GM23338 (cell line): ENCODE measurements at places on chromosomes 3 and 15. TPM values are rescaled to one million over a fixed set of nuclear protein-coding genes. Genes with fewer than 3 reads are reported as not detected.

The TMEM87A gene
- total RNA-seq = 38.8 and 43.5 TPM in 2 replicates

The RPL15 gene
- 2,713 and 2,868 TPM in 2 replicates for total RNA-seq

DNA sequence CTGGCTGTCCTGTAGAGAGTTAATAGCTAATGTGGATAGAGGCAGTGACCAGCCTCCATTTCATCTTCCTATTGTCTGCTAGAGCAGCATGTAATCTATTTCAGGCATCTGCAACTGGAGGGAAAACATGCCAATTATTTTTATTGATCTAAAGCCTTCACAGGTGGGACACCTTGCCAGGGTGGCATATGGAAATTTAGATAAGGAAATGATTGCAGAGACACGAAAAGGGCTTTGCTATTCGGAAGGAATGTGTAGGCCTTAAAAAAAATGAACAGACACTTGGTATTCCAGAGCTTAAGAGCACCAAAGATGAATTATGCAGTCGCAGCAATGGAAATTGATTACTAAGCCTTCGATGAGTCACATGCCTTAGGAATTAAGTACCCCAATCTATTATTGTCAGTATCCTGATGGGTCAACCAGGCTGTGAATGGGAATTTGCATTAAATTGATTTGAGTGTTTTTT lies 454.7 kb downstream of the SQOR start:
- no peak for DNase-seq
- no peaks in the 10 kb centered on the region for H3K4me1 ChIP-seq
- no peaks in the 10 kb centered on the region for H3K27me3 ChIP-seq
- no peaks in the 10 kb centered on the region for H3K36me3 ChIP-seq

GRCh38 chr3:144499001-144499930 lies 527.6 kb downstream of the DIPK2A start:
- no peaks in the 10 kb centered on the region for H3K36me3 ChIP-seq
- no peak overlapping the region for H3K4me3 ChIP-seq
- H3K4me1 ChIP-seq = no peaks in the 10 kb centered on the region
- H3K27me3 ChIP-seq = no peaks in the 10 kb centered on the region
- DNase-seq = no peak

The CCR9 gene
- not detected in 2 replicates for total RNA-seq

GRCh38 chr3:43870120-43870519 lies 179.4 kb downstream of the ABHD5 start:
- H3K27me3 ChIP-seq = no peaks in the 10 kb centered on the region
- H3K4me1 ChIP-seq = peaks cover 12% of the 10 kb centered on the region
- H3K36me3 ChIP-seq = no peaks in the 10 kb centered on the region
- DNase-seq = no peak
- H3K4me3 ChIP-seq = no peak overlapping the region

GRCh38 chr3:41629986-41630385 lies 331.9 kb downstream of the ULK4 start:
- no peak overlapping the region for H3K4me3 ChIP-seq
- H3K4me1 ChIP-seq = peaks cover 6% of the 10 kb centered on the region
- H3K27me3 ChIP-seq = no peaks in the 10 kb centered on the region
- H3K36me3 ChIP-seq = no peaks in the 10 kb centered on the region
- no peak for DNase-seq

DNA sequence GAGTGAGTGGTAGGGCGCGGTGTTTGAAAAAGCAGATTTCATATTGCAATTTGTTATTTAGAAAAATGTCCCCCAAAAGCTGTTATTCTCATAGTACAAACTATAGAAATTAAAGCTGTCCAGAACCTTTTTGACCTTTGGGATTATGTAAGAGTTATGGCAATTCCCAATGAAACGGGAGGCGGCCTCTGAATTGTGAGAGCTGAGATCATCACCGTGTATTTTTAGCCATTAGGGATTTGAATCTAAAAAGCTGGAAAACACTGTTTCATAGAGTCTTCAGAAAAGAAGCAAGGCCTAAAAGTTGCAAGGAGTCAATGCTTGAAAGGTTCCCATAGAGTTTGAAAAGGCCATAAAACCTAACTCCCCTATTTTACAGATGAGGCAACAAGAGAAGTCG lies 38.6 kb upstream of the SLC25A26 start:
- no peaks in the 10 kb centered on the region for H3K27me3 ChIP-seq
- no peak overlapping the region for H3K27ac ChIP-seq
- no peaks in the 10 kb centered on the region for H3K36me3 ChIP-seq

The RAB6B gene
- 2.9 and 3.9 TPM in 2 replicates for total RNA-seq

The ARHGEF26 gene
- total RNA-seq = 16.9 and 17.3 TPM in 2 replicates

- DNase-seq = no peak
- H3K27me3 ChIP-seq = no peaks in the 10 kb centered on the region
- no peak overlapping the region for H3K27ac ChIP-seq
Measured at GRCh38 chr3:33034601-33035000, 62.3 kb downstream of the GLB1 start.

GRCh38 chr3:128394033-128394432 lies 72.7 kb downstream of the DNAJB8 start:
- H3K4me1 ChIP-seq = no peaks in the 10 kb centered on the region
- DNase-seq = no peak

The CD80 gene
- total RNA-seq = not detected in 2 replicates

- no peak overlapping the region for H3K4me3 ChIP-seq
- no peak overlapping the region for H3K27ac ChIP-seq
- no peaks in the 10 kb centered on the region for H3K36me3 ChIP-seq
- peak; percentile 21 for DNase-seq
- H3K4me1 ChIP-seq = no peaks in the 10 kb centered on the region
Measured at GRCh38 chr15:51144021-51144532, 49.4 kb upstream of the TNFAIP8L3 start.
